AG04449 (cell line): ENCODE measurements at places on chromosomes 3 and 15.

GRCh38 chr3:116199063-116199462 is 246.2 kb downstream of the LSAMP start:
- DNase-seq: no peak

DNA sequence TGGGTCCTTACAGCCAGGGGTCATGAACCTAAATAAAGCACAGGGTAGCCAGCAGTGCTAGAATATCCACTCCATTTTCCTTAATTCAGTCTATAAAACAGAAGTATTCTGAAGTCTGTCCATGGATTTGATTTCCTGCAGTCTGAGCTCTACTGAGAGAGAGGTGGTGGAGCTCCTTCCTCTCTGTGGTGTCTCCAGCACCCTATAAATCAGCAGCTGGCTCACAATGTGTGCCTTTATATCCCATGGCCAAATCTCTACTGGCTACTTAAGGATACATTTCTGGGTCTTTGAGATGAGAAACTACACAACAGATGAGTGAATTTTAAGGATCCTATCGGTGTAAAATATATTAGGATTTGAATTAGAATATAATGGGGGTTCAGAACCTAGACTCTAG is 339.9 kb upstream of the RBMS3 start:
- no peak for DNase-seq

DNA sequence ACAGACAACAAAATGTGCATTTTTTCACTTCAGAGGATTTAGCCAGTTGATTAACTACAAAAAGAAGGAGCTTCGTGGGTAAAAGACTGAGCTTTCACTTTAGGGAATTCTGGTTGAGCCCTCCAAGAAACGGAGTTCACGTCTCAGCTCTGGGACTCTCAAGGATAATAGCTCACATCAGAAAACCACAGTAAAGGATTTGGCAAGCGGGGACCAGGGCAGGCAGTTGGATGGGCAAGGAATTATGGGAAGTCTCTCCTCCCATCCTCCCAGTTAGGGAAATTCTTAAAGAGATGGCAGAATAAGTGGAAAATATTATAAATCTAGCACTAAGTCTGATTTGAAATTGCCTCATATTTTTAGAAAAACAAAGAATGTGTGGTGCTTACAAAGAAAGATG is 188.3 kb upstream of the EOMES start:
- no peak for DNase-seq

GRCh38 chr15:29815000-29815710 is 7.1 kb downstream of the TJP1 start:
- no peak for DNase-seq

GRCh38 chr15:66388576-66388975 is 1.9 kb downstream of the MAP2K1 start:
- no peak for DNase-seq

- no peak for DNase-seq
These were observed 469 bp downstream of the GUCA1C start for GRCh38 chr3:108953210-108953609.

GRCh38 chr3:196073255-196073753 is 8.6 kb downstream of the TFRC start:
- no peak for DNase-seq
